ENCODE measurements at places on chromosomes 13 and 19.

DNA sequence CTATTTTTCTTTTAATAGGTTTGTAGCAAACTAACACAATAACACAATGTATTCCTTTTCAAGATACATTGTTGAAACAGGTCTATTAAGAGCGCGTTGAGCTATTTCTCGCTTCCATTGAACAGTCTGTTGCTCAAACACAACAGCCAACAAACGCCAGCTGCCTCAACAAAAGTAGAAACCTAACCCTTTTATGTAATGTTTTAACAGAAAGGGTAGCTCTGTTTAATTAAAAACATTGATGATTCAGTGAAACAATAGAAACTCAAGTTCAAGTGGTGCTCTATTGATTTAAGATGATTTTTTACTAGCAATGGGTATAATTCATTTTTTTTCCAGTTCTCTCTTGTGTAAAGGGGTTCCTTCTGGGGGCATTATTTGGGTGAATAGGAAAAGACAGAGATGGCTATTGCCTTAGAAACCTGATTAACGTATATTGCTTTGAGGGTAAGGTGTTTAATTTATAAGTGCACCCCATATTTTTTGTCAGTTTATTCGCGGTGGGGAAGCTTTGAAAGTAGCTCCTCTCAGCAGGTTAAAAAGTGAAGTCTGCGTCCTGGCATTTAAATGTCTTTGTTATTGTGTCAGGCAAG, 14.9 kb downstream of the ZIC2 start:
- DNase-seq: no peak

- no peak for DNase-seq
These were observed 14.0 kb downstream of the SYMPK start for GRCh38 chr19:45848922-45849321.

GRCh38 chr13:106528718-106529414, 6.6 kb downstream of the EFNB2 start:
- no peak for DNase-seq

DNA sequence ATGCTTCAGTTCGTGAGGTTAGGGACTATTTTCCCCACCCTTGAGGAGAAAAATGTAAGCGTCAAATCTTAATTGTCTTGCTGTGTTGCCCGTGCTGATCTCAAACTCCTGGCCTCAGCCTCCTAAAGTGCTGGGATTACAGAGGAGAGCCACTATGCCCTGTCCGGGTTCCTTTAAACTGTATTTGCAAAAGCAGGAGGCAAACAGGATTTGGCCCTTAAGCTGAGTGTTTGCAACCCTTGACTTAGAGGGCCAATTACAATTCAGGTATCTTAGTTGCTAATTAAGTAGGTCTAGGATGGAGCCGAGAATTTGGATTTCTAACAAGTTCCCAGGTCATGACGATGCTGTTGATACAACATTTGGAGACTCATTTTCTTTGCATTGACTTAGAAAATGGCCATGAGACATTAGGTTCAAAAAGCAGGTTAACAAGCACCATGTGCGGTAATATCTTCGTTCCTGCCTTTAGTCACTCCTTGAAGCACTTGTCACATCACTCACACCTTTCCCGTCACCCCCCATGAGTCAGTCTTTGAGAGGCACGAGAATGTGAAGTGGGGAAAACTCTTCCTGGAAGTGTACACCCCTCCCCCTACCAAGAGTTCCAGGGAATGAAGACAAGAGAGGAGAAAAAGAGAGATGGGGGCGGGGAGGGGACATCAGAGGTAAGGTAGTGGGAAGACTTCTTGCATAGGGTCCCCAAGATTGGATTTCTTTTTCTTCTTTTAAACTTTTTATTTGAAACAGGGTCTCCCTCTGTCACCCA, 2.6 kb downstream of the NAPSA start:
- DNase-seq: peak; percentile 60

DNA sequence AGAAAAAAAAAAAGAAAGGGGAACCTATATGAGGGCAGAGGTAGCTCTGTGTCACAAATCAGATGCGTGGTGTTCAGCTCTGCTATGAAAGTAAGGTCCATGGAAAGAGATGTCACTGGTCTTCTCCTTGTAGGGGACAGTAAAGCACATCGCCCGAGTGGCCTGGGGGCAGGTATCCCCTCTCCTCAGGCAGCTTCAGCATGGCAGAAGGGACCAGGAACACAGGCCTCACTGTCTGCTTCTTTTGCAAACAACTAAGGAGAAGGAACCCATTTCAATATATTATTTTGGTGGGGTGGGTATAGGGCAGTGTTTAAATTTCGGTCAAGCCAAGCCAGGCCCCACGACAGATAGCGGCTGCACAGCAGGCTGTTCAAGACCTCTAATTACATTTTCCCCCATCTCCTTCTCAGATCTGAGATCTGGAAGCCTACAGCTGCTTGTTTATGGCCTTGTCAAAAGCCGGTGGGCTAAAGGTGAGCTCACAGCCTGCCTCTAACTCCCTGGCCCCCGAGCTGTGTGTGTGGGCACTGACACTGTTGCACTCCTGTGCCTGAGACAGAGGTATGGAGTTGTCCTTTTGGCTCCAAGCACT, 72.8 kb downstream of the HSPH1 start:
- DNase-seq: no peak

- DNase-seq: peak; percentile 91
These were observed at the start of gene SIN3B for GRCh38 chr19:16829010-16829821. TSS of gene SIN3B (plus strand) at chr19:16829398. CDS start at chr19:16829421, 23 bp downstream.

GRCh38 chr19:4206818-4207484, 22.4 kb upstream of the EBI3 start:
- DNase-seq: no peak

DNA sequence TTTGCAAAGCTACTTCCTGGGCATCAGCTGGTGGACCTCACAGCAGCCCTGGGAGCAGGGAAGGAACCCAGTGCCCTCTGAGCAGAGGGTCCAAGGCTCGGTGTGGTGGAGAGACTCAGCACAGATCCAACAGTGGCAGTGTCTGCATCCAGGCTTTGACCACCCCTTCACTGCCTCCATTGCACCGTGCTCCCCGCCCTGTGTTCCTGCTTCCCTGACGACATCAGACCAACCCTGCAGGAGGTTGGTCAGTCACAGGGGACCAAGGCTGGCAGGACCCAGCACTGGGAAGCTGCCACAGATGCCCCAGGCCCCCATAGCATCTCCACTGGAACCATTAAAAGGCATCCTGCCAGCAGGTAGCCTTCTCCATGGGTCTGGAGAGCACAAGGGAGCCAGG, 7.8 kb upstream of the VSTM2B start:
- DNase-seq: no peak

DNA sequence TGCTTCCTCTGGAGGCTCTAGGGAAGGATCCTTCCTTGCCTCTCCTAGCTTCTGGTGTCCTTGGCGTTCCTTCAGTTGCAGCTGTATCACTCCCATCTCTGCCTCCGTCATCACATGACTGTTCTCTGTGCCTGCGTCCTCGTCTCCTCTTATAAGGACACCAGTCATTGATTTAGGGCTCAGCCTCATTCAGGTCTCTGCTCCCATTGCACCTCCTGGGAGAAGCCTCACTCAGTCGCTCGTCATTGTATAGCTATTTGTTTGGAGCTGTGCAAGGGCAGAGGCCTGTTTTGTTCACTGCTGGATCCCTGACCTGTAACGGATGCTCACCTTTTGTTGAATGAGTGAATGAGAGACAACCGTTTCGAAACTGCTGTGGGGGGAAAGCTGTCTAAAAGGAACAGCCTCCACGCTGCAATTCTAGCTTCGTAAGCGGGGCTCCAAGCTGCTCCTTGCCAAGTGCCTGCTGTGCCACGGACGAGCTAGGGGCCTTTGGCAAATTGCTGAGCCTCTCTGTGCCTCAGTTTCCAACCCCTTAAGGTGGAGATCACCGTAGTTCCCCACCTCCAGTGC, 17.2 kb downstream of the BRSK1 start:
- no peak for DNase-seq

- DNase-seq: peak; percentile 60
These were observed 16.9 kb upstream of the AP1M2 start for GRCh38 chr19:10603873-10604459.

DNA sequence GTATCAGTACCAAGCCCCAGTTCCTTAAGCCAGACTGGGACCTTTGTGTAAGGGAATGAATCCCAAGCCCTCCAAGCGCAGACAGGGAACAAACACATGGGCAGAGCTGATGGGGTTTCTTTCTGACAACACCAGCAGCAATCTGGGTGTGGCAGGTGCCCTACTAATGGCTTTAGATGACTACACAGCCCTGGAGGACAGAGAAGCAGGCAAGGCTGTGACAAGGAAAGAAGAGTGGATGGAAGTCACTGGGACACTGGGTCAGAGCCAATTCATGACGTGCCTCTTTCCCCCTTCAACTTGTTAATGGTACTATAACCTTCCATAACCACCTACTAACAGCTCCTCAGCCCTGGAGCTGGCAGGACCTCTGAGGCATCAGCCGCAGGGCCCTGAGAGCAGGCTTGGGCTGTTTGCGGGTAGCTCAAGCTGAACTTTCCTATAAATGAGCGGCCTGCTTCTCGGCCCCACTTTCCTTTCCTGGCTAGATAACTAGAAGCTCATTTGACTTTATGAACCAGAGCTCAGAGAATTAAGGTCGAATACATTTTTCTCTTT, 38.9 kb downstream of the RASL11A start:
- DNase-seq: no peak

DNA sequence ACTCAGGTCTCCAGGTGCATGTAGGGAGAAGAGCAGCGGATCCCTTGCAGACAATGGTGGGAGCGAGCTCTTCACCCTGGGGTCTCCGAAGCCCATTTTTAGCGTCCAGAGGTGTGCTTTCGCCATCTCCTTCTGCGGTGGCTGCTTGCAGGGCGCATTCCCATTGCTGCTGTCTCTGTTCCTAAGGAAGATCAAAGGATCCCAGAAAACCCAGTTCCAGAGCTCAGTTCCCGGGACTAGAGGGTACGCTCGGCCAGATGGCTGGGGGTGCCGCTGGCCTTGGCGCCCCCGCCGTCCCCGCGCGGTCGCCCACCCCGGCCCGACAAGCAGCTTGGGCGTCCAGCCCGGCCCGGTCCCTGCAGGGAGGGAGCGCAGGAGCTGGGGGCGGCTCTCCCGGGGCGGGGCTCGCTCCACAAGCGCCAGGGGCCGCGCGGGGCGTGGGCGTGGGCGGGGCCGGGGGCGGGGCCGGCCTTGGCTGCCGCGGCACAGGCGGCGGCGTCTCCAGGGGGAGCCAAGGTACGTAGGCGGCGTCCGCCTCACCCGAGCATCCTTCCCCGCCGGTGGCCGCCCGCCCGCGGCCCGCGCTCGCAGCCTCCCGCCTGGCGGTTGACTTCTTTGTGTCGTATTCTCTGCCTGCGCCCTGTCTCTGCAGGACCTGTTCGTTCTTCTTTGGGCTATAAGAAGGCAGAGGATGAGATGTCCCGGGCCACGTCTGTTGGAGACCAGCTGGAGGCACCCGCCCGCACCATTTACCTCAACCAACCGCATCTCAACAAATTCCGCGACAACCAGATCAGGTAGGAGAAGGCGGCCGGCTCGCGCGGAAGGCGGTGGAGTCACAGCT, 96.8 kb downstream of the ATP8A2 start:
- DNase-seq: no peak

GRCh38 chr19:32018014-32018413, 327.4 kb upstream of the ZNF507 start:
- DNase-seq: no peak

- DNase-seq: no peak
These were observed 12.3 kb downstream of the CLDN10 start for GRCh38 chr13:95564733-95565291.

GRCh38 chr13:85853901-85854663, 54.9 kb upstream of the SLITRK6 start:
- no peak for DNase-seq

DNA sequence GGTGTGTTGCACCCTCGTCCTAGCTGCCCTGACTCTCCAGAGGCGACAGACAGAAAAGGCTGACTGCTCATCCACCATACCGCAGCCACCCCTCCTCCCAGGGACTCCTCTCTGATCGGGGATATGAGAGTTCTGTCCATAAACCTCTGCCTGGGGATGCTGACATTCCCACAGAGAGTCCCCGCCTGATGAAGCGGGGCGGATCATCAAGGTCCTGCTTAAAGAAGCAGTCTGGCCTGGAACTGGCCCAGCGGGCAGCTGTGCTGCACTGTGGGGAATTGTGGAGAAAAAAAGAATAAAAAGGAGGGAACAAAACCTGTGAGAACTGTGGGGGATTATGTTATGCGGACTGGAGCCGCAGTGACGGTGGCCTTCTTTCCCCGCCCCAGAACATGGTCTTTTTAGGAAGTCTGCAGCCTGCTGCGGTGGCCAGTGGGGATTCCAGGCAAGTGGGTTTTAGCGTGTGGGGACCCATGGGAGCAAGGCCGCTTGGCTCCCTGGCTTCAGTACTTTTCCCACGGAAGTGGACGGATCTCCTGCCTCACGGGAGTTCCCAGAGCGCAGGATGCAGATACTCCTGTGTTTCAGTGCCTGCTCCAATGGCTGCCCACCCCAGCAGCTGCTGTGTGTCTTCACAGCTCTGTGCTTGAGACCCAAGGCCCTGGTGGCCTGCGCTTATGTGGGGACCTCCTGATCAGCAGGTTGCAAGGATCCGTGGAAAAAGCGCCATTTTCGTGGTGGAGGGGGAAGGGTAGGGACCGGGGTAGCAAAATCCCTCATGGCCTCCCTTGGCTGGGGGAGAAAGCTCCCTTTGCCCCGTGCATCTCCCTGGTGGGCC, 1456.2 kb upstream of the SLC10A2 start:
- no peak for DNase-seq

DNA sequence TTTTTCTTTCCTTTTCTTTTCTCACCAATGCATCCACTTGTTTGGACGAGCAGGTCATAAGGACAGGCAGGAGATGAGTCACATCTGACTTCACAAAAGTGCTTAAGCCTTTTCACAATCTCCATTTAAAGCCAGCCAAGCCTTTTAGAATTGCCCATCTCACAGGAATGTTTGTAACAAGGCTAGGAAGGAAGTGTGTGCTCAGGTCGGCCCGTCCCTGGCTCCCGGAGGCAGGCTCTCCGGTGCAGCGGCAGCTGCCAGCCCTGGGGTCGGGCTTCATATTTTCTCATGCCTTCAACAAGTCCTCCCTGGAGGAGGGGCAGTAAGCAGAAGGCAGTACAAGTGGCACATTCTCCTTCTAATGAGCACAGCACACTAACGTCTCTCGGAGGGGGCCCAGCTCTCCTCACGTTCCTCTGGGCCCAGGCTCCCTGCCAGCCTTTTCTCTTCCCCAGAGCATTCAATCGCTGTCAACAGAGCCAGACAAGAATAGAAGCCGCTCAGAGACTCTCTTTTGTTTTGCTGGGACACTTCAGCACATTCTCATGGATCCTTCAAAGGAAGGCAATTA, 180.5 kb downstream of the COL4A1 start:
- no peak for DNase-seq

DNA sequence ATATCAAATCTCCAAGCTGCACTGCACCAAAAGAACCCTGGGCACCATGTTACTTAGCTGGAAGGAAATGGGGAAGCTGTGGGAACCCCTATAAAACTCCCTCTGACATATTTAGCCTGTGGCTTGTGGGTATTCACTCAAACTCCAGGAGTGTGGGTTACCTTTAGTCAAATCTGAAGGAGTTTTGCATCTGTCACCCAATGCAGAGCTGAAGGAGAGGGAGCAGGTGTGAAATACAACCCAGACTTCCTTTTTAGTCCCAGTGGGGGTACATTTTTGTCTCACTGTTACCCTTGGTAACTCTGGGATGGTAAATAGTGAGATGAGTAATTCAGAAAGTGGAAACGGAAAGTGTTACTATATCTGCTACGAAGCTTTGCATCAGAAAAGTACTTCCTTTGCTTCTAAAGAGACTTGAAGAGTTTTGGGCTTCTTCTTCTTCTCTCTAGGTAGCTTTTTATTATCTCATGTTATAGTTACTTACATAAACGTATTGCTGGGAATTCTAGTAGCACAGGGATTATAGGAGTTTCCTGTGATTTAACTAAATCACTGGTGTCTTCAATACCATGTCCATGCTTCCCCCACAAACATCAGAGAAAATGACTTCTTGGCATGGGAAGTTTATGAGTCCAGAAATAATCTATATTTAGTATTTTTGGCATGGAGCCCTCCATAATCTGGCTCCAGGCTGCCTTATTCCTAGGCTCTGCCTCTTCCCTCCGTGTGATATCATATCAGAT, 105.9 kb downstream of the AKAP11 start:
- DNase-seq: peak; percentile 65
